ENCODE measurements at places on chromosomes 4 and X.

- DNase-seq, result no peak
Measured at GRCh38 chr4:23297327-23297726, 592.5 kb downstream of the PPARGC1A start.

GRCh38 chr4:77818073-77818601 lies 1.0 kb downstream of the CNOT6L start:
- DNase-seq, result peak; percentile 77

DNA sequence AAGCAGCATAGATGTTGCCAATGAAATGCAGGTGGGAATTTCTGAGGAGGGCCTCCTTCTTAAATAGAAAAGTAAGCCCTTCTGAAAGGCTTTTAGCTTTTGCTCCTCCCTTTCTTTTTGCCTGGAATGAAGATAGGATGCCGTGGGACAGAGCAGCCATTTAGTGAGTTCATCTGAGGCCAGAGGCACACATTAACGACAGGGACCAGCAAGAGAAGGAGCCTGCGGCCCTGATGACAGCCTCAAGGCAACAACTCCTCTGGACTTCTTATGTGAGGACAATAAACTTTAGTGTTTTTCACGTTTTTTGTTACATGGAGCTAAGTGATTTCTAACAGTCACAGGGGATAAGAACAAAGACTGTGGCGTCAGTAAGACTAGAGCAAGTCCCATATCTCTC lies 1.1 kb upstream of the BDH2 start:
- no peak for DNase-seq

DNA sequence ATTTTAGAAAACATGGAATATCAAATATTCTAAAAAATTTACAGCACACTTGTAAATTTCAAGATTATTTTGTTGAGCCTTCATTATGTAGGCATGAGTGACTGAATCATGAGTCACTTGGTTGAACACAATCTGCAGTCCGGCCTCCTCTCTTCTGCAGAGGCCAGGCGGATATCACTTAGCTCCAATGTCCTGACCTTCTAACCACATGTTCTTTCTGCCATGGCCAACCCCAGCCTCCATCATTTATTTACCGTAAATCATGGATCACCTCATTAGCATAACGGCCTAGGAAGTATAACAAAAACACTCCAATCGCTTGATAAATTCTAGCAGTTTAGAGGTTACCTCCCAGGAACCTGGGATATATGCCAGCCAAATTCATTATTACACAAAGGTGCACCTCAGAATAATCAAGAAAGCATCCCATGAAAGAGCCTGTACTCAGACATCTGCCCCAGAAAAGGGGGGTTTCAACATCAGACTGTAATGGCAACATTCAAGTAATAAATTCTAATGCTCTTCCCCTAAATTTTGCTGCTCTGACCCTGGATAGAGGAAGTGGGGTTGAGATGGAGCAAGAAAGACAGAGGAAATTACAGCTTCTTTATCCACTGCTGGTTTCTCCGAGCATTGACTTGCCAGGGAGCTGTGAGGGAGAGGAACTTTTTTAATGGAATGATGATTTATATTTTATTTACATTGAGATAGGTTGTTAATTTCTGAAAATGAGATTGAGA lies 2153.6 kb upstream of the AGA start:
- peak; percentile 41 for DNase-seq

GRCh38 chrX:97030463-97030862 lies 146.8 kb downstream of the RPA4 start:
- DNase-seq, result no peak

GRCh38 chr4:113832803-113833202 lies 71.3 kb upstream of the CAMK2D start:
- DNase-seq, result no peak

GRCh38 chr4:128776794-128777216 lies 32.7 kb upstream of the JADE1 start:
- peak; percentile 100 for DNase-seq

- peak; percentile 10 for DNase-seq
Measured at GRCh38 chrX:47697181-47697580, 38.2 kb upstream of the UXT start.

DNA sequence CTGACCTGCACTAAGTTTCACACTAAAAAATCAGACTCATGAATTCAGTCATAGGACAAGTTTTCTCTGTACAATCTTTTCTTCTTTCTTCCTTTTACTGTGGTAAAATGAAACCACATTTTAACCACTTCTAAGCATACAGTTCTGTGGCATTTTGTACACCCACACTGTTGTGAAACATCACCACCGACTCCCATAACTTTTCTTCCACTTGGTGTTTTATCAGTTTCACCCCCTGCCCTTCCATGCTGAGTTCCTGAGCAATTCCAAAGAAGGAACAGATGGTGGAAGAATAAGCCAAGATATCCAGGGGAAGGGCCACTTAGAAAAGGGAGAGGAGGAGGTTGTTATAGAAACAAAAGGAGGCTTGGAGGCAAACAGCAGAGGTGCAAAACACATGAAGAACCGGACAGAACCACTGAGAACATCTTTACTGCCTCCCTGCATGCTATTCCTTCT lies 22.6 kb downstream of the SLC25A4 start:
- DNase-seq, result peak; percentile 78

DNA sequence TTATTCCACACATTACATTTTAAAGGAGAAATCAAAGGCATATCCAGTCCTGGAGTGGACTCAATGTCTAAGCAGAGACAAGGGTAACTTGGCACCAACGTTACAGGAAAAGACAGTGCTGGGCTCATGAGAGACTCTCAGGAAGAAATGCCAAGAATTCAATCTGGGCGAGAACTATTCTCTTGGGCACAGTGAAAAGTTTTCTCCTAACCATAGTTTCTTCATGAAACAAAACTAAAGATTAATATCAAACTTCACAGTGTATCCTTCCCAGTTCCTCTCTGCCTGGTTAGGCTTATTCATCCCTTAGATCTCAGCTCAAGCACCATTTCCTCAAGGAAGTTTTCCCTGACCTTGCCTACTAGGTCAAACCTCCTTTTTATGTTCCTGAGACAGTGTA lies 109.4 kb upstream of the TLL1 start:
- DNase-seq, result no peak

DNA sequence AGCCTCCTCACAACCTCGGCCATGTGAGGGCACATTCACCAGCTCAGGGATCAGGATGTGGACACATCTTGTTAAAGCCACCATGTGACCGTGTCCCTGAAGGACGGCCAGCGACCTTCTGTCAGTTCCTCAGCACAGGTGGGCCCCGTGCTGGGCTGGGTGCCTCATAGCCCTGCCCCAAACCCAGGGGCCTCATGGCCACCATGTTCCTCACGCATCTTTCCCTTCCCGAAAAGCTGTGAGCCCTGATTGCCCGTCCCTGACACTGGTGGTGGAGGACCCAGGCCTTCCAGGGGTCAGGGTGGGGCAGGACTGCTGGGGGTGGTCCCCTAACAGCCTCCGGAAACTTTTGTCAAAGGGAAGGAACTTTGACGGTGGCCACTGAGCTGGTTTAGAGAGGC lies 60.1 kb upstream of the ADRA2C start:
- no peak for DNase-seq

- DNase-seq, result peak; percentile 94
Measured at GRCh38 chr4:7857238-7857701, 82.4 kb downstream of the AFAP1 start.

Data from fibroblast of upper back skin (primary cell).